ENCODE measurements at places on chromosomes 6 and 20. TPM values are rescaled to one million over a fixed set of nuclear protein-coding genes. Genes with fewer than 3 reads are reported as not detected.

The SLC22A16 gene
- total RNA-seq: 0.36 TPM

The RSPO4 gene
- not detected for total RNA-seq

The THBS2 gene
- 59.0 TPM for total RNA-seq

The GLP1R gene
- total RNA-seq: not detected

The ASIP gene
- total RNA-seq: 0.99 TPM

The MUCL3 gene
- not detected for total RNA-seq

The APOM gene
- not detected for total RNA-seq

The RHAG gene
- not detected for total RNA-seq

The MYL9 gene
- 2,082 TPM for total RNA-seq

The ANGPT4 gene
- not detected for total RNA-seq

The DACT2 gene
- total RNA-seq: 0.68 TPM

The FAXC gene
- total RNA-seq: 54.0 TPM

The SLPI gene
- 56.9 TPM for total RNA-seq

The MAD2L1BP gene
- total RNA-seq: 30.0 TPM

The CPXM1 gene
- 2.5 TPM for total RNA-seq

The STX11 gene
- total RNA-seq: 3.4 TPM

Measured in sigmoid colon (tissue), 7 donors.